ENCODE measurements at places on chromosomes 13 and 19.

GRCh38 chr19:46181388-46181779, 33.3 kb downstream of the IGFL2 start:
- no peak for DNase-seq

- no peak for DNase-seq
Observed at GRCh38 chr19:15403151-15403531, 15.6 kb downstream of the AKAP8L start.

- DNase-seq = no peak
Observed at GRCh38 chr19:2191456-2192310, 27.9 kb downstream of the DOT1L start.

GRCh38 chr13:51380269-51380668, 40.8 kb downstream of the SERPINE3 start:
- DNase-seq = peak; percentile 22

DNA sequence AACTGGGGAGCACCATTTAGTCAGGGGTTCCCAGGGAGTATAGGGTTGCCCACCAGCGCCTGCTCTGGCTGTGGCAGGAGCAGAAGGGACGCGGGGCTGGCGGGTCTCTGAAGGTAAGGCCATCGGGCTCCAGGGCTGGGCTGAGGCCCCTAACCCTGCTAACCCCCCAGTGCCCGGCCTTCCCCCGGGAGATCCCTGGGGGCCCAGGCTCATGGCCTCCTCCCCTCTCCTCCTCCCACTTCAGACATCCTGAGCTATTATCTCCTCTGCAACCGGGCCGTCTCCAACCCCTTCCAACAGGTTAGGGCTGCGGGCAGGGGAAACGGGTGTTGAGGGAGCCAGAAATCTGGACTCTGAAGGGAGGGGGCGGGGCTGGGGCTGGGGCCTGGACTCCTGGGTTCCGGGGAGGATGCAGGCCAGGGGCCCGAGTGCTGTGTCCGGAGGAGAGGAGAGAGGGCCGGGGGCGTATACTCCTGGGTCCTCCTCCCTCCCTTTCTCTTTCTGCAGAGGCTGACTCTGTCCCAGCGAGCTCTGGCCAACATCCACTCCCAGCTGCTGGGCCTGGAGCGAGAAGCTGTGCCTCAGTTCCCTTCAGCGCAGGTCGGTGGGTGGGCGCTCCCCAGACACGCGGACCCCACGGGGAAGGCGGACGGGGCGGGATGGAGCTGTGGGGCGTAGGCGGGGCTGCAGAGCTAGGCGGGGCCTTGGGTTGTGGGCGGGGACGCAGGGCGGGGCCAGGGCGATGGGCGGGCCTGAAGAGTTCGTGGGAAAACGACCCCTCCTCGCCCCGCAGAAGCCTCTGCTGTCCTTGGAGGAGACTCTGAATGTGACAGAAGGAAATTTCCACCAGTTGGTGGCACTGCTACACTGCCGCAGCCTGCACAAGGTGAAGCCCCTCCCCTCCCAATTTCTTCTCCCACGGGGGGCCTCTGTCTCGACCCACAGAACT, 15.3 kb downstream of the TTYH1 start:
- DNase-seq = no peak

DNA sequence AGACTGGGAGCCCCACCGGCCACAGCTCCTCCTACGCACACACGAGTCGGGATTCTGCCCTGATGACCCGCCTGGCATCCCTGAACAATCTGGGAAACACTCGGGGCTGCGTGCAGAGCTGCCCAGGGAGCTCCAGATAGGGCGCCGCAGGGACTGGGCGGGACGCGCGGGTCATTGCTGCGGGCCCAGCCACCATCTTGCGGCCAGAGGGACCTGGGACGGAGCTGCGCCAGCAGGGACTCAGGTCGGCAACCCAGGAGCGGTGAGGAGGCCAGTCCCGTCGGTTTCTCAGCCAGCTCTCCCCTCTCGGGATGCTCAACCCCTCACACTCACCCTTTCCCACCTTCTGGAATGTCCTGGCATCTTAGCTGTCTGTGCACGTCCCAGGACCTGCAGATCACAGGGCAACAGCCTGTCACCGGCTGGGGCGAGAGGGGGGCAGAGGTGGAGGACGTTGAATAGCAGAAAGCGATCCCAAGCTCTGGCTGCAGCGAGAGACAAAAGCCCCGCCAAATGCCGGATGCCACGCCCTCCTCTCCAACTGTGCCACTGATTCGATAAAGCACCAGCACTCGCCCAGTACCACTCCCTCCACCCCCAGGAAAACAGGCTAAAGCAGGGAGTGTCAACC, 20.4 kb upstream of the ZNF91 start:
- DNase-seq = peak; percentile 10

DNA sequence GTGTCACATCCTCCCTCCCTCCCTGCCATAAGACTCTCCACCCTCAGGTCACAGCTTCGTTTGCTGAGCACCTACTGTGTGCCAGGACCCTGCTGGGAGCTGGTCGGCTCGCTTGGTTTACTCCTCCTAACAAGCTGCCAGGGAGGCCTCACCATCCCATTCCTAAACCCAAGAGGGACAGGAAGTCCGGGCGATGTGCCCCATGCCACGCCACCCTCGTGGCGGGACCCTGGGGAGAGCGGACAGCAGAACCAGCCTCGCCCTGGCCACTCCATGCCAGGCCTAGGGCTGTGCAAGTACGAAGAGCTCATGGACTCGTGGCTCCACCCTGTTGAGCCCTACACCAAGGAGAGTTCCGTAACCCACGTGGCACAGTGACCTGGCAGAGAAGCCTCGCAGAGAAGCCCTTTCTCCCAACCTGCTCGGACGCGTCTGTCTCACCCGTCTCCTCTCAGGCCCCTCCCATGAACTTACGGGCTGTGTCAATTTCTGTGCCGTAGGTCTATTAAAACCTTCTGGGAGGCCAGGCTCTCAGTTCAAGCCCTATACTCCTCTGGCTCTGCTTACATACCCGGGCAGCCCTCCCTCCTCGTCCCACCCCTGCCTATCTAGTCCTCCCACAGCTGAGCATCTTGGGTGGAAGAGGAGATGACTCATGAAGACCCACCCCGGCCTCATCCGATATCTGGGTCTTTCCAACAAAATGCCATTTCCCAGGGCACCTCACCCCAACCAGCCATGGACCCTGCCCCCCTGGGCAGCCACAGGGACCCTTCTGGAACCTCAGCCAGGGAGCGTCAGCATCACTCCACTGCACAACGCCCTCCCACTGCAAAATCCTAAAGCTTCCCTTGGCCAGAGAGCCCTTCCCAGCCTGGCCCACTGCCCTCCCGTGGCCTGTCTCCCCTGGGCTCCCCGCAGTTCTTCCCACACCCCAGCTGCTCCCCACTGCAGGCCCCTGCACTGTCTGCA, 2.6 kb downstream of the UBXN6 start:
- peak; percentile 13 for DNase-seq

GRCh38 chr19:55368701-55369563, 1.3 kb downstream of the IL11 start:
- DNase-seq = no peak

- peak; percentile 22 for DNase-seq
Observed at GRCh38 chr13:50685491-50685890, 158.0 kb downstream of the DLEU7 start.

GRCh38 chr13:110799246-110800236, 86.0 kb downstream of the ING1 start:
- DNase-seq = no peak

GRCh38 chr13:24672141-24673132, 7.8 kb upstream of the ATP12A start:
- DNase-seq = peak; percentile 70

DNA sequence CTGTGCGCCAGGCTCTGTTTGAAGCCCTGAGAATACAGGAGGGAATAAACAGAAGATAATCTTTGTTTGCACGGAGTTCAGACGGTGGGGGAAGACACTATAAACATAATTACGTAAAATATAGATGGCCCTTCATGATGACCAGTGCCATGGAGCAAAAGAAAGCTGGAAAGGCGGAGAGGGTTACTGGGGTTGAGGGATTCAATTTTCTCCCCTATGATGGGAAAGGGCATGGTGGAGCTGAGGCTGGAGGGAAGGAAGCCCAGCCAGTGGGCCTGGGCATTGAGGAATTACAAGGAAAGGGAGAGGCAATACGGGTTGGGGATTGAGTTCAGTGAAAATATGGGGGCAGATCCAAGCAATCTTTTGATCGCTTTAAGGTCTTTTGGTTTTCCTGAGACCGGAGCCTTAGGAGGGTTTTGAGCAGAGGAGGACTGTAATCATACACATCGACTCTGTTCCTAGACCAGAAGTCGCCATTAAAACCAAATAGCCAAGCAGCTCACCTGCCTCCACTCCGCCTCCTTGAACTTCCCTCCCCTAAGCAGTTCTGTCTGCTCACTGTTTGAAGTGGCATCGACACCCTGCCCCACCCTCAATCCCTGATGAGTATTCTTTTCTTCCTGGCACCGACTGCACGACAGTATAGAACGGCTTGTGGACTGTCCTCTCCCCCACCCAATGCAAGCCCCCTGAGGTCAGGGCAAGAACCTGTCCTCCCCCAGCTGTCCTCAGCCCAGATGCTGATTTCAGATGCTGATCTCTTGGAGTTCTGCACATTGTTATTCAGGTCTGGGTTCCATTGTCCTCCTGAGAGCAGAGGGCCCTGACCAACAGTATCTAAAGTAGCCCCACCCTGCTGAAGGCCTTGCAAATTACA, 813 bp upstream of the ZNF296 start:
- DNase-seq = no peak

Measured in renal cortical epithelial cell (primary cell).